ENCODE measurements at places on chromosomes 2 and 18.

DNA sequence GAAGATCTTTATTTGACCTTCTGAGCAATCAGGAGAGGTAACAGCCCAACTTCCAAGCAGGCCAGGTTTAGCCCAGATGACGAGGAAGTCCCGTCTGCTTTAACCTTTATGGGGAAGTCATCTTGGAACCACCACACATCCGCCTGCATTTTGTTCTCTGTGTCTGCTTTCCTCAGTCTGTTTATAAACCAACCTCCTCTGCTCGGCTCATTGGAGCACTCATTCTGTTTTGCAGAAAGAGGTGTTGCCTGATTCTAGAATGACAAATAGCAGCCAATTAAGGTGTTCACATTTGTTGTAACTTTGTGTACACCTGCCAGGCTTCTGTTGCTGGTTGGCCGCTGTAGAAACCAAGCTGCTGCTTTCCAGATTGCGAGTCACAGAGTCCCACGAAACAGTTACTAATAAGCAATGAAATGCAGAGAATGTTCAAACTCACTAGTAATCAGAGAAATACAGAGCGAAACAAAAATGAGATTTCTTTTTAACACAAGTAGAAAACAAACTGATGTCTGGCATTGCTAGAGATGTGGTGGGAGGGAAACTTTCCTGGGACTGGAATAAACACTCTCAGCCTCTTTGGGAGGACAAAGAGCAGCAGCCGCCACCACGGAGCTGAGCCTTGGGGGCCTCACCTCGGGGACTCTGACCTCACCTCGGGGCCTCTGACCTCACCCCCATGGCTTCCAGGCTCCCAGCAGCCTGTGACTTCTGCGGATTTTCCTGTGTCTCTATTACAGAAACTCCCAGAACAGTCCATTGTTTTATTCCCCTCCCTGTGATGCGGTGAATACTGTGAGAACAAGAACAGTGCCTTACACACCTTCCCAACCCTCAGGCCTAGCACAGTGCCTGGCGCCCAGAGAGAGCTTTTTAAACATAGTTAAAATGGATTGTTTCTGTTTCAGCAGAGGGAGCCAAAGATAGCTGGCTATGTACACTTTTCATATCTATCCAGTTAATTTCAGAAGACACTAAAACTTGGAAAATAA lies 64.0 kb downstream of the MBP start:
- no peak for DNase-seq

GRCh38 chr2:152284398-152284797 lies 50.6 kb upstream of the FMNL2 start:
- DNase-seq: no peak

- no peak for DNase-seq
Observed at GRCh38 chr18:44897816-44898215, 217.1 kb downstream of the SETBP1 start.

DNA sequence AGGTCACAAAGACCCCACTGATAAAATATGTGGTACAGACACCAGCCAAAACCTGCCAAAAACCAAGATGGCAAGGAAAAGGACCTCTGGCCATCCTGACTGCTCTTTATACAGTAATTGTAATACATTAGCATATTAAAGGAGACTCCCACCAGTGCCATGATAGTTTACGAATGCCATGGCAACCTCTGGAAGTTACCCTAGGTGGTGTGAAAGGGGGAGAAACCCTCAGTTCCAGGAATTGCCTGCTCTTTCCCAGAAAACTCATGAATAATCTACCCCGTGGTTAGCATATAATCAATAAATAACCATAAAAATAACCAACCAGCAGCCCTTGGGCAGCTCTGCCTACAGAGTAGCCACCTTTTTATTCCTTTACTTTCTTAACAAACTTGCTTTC lies 129.8 kb upstream of the EPB41L3 start:
- no peak for DNase-seq

- no peak for DNase-seq
Observed at GRCh38 chr2:63300835-63301234, 250.2 kb downstream of the OTX1 start.

DNA sequence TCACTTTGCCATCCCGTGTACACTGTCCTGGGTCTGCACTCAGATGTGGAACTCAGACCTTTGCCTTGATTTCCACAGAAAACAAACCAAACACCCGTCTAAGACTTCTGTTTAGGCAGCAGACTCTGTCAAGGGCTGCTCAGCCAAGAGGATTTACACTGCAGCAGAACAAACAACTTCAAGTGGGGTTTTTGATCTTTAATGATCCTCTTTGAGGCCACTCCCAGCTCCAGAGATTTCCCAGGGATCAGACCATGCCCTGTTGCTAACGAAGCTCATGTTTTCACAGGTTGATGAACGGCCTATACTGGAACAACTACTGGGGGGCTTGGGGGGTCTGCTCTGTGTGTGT lies 52.5 kb upstream of the LGALSL start:
- no peak for DNase-seq

- no peak for DNase-seq
Observed at GRCh38 chr2:23689891-23690290, 237.0 kb downstream of the ATAD2B start.

DNA sequence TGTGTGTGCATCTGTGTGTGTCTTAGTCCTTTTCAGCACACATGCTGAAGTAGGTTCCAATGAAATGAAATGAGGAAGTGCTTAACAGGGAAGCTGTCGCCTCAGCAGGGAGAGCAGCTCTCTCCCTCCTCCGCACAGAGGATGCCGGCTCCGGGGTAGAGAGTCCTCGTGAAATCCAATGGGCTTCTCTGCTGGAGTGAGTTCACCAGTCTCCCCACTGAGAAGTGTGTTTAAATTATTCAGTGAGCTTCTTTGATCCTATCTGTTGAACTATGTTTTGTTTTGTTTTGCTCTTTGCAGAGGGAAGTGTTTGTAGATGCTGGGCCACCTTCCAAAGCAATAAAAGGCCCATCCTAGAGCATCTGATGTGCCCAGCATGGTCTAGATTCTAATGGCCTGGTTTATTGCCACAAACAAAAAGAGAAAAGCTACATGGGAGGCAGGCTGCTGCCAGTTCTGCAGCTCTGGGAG lies 6.7 kb downstream of the PPP1R7 start:
- no peak for DNase-seq

- no peak for DNase-seq
Observed at GRCh38 chr18:43271593-43272432, 5.5 kb downstream of the SYT4 start.

GRCh38 chr18:48825101-48825745 lies 125.5 kb downstream of the SMAD7 start:
- DNase-seq: no peak

GRCh38 chr2:27955384-27956161 lies 65.0 kb downstream of the BABAM2 start:
- DNase-seq: no peak

- DNase-seq: no peak
Observed at GRCh38 chr18:63067939-63068338, 251.6 kb downstream of the BCL2 start.

GRCh38 chr2:233566141-233566956 lies at the start of gene USP40:
USP40 (minus strand) TSS chr2:233566782; CDS start chr2:233565554, 1,228 bp downstream.
- peak; percentile 73 for DNase-seq

DNA sequence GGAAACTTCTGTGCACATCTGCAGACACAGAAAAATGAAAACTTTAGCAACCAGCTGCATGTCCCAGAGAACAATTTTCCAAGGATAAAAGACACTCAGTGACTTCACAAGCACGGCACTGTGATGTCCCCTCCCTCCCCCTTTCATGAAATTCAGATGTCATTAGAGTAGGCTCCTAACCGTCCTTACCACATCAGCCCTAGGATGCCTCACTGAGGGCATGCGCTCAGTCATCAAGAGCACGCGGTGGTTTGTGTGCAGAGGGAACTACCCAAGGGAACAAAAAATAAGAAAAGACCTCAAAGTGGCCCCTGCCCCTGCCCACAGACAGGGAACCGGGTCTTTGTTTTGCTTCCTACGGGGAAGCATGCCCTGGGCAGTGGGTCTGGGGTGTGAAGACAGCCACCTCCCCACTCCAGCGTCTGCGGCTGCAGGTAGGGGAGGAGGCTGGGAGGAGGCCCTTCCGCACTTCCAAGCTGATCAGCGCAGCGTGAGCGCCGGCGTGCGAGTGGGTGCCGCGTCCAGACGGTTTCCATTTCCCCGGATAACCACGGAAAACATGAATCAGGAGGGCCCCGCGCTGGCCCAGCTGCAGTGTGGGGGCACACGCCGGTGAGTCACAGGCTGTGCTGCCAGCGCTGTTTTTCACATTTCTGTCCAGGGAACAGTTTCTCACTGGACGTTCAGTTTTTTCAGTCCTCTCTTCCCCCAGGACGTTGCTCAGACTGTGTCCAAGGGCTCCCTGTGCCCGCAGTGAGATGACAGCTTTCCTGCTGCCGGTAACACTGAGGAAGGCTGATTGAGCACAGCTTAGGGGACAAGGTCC lies 70.6 kb downstream of the COPS8 start:
- no peak for DNase-seq

GRCh38 chr18:5266721-5267120 lies 28.8 kb downstream of the ZBTB14 start:
- no peak for DNase-seq
